ENCODE measurements at places on chromosomes 11 and 22.

DNA sequence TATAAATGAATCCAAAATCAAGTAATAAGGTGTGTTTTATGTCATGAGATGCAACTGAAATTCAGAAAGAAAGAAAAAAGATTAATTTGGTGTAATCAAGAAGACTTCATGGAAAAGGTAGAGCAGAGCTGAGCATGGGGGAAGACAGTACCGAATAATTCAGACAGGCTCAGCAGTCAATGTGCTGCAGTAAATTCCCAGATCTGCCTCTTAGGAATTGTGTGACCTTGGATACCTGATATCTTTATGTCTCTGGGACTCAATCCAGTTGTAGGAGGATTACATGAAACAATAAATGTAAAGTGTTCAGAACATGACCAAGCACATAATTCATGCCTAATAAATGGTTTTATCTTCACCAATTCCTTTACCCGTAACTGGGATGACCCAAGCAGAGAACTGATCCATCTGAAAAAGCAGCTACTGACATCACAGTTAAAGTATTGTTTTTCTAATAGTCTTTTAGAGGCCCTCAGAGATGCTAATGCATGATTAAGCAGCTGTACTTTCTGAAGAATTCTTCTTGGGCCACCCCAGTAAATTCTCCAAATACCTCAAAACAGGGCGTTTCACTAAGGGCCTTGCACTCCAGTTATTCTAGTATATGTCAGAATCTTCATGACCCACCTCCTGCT is 7.8 kb downstream of the MS4A12 start:
- DNase-seq = no peak

DNA sequence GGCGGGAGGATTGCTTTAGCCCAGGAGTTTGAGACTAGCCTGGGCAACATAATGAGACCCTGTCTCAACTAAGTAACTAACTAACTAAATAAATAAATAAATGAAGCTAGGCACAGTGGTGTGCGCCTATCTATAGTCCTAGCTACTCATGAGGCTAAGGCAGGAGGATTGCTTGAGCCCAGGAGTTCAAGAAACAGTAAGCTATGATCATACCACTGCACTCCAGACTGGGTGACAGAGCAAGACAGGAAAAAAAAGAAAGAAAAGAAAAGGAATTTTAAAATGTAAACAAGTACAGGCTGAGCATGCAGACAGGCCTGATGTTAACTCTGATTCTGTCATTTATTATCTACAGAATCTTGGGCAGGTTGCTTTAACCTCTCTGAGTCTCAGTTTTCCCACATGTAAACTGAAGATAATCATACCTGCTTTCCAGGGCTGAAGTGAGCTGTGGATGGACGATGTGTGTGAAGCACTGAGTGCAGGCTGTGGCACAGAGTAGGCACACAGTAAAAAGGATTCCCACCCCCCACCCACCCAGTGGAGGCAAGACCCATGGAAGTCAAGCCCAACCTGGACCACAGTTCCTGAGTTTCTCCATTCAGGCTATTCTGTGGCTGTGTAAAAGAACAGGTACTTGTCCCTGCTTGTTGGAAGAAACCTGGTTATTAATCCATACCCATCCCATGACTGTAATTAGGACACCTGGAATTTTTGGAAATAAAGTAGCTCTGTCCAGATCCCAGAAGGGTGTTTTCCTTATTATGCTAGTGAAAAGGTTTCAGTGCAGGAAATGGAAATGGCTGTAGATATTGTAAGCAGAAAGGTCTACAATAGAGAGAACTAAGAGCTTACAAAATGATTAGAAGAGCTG is 18.7 kb upstream of the SCUBE2 start:
- no peak for DNase-seq

DNA sequence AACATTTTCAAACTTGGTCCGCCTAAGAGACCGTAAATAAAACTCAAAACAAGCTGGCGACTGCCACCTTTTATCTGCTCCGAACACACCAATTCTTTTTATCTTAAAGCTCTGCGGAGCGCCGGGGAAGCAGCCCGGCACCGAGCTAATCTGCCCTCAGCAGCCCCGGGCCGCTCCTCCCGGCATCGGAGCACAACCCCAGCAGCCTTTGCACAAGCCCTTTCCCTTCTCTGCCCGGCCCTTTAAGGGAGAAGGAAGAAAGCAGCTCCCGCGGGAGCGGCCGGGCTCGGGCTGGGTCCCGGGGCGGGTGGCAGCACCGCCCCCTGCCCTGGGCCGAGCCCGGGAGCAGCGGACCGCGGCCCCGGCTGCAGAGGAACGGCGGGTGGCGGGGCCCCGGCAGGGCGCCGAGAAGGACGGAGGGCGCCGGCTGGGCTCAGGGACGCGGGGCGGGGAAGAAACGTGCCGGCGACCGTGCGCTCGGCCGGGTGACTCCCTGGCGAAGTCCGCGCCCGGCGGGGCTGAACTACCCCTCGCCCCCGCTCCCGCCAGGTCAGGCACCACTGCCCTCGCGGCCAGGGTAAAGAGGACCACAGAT is 133.6 kb upstream of the C11orf58 start:
- DNase-seq = no peak

DNA sequence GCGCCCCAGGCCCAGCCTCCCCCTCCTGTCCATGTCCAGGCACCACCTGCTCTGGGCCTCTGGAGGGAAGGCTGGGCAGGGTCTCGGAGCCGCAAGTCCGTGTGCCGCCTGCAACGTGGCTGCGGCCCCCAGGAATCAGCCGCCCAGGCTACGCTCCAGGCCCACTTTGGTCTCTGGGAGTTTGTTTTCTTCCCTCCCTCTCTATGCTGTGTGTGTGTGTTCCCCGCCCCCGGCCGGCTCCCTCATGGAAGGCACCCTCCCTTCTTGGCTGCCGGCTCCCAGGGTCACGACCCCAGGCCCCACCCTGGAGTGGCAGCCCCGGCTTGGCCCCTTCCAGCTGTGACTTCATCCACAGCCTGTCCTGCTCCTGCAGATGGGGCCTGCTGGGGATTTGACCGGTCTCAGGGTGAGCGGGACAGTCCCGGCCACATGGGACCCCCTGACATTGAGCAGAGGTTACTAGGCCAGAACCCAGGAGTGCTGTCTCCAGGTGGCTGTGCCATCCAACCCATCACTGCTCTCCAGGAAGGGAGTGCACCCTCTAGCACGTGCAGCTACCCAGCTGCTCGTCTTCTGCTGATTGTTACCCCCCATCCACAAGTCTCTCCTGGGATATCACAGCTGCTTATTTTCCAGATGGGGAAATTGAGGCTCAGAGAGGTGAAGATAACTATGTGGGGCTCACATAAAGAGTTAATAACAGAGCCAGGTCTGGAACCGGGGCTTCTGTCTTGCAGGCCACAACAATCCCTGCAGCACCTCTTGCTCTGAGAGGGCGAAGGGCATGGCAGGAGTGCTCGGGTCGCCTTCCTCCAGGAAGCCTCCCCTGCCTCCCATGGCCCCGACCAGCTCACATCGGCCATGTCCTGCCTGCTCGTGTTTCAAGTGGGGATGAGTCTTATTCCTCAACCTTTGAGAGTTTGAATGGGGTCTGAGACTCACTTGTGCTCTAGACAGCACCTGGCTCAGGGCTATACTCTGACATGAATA is 2.8 kb upstream of the LIF start:
- no peak for DNase-seq

- no peak for DNase-seq
Measured at GRCh38 chr22:41636467-41636866, 15.4 kb downstream of the XRCC6 start.

- DNase-seq = no peak
Measured at GRCh38 chr22:36206255-36206654, 4.6 kb upstream of the APOL4 start.

DNA sequence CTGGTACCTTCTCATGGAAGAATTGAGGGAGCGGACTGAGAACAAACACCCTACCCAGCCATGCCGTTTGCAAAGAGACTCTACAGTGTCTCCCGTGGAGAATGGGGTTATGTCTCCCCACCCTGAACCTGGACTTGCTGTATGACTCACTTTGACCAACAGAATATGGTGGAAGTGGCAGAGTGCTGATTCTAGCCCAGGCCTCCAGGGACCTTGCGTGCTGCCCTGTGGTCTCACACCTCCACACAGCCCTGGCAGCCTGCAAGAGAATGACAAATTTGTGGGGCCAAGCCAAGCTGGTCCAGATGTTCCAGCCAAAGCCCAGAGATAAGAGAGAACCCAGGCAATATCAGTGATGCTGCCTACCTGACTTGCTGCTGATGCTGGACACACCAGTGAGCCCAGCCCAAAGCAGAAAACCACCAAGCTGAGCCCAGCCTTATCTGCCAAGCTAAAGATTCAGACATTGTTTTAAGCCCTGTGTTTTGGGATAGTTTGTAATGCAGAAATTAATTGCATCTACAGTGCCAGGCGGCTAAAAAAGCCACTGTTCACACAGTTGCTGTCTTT is 8.1 kb upstream of the LINC01488 start:
- no peak for DNase-seq

DNA sequence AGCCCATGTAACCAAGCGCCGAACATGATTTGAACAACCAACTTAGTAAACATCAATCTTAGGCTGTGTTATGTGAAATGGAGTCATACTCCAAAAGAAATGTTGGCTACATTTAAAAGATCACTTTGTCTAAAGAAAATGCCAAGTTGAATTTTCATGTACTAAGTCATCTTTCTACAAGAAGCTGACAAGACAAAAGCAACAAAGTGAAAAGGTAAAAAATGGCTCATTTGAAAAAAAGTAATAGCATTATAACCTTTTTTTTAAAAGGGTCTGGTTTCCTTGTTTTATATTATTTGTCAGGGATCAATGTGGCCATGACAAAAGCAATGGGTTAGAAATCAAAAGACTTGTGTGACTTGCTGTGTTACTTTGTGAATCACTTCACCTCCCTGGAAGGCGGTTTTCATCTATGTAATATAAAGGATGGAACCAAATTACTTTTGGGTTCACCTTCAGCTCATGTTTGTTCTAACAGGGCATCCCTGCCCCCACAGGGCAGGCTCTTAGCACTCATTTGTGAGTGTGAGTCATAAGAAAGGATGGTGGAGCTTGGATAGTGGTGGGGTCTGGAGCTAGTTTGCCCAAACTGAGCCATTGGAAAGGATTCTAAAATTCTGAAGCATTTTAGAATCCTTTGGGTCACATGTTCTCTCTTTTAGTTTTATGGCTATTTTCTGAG is 131.9 kb upstream of the MTMR2 start:
- no peak for DNase-seq

DNA sequence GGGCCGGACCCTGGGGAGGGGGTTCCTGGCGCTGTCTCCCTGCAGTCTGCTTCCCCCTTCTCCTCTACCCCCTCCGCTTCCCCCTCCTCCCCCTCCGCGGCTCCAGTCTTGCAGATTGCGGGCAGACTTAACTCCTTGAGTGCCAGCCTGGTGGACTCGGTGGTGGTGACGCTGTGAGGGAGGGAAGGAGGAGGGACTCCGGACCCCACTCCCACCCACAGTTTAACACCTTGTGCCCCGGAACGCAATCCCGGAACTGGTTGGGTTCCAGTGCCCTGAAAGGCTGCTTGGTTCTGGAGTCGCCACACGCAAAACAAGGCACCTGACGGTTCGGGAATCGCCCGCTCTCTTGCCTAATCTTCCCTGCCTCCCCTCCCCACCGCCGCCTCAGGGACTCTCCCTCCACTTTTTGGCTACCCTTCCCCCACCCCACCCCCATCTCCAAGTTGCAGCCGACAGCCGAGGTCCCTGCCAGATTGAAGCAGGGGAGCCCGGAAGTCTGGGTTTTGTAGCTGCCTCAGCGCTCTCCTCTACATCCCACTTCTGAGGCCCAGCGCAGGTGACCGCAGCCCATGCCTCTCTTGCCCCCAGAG is 3.9 kb upstream of the BCL9L start:
- DNase-seq = peak; percentile 70

Data from GM12865 (cell line).